ENCODE measurements at places on chromosomes 12 and 14.

DNA sequence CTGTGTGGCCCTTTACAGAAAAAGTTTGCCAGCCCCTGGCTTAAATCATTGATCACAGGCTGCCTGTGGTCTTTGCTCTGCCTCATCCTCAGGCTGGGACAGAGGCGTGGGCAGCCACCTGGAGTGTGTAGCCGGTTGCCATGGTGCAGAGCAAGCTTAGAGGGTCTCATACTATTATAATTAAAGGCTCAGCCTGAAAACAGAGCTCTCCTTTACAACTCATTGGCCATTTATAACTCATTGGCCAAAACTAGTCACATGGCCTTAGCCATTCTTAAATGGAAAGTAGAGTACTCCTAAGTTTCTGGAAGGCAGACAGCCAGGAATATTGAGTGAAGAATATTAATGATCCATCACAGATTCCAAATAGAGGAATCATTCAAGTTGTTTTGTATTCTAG, 3.0 kb downstream of the HSP90B1 start:
- DNase-seq: no peak

DNA sequence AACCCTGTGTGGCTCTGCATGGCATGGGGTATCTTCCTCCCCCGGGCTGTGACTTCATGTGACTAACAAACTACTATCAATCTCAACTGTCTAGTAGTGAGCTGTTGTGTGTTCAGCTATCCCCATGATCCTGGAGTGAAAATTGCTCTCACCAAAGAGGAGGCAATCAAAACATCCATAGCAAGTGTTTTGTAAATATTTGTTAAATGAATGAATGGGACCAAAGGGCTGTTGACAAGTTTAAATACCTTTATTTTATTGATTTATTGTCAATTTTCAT, 138.1 kb upstream of the CPM start:
- DNase-seq: no peak

- DNase-seq: no peak
Observed at GRCh38 chr12:80770958-80771357, 54.2 kb downstream of the MYF5 start.

DNA sequence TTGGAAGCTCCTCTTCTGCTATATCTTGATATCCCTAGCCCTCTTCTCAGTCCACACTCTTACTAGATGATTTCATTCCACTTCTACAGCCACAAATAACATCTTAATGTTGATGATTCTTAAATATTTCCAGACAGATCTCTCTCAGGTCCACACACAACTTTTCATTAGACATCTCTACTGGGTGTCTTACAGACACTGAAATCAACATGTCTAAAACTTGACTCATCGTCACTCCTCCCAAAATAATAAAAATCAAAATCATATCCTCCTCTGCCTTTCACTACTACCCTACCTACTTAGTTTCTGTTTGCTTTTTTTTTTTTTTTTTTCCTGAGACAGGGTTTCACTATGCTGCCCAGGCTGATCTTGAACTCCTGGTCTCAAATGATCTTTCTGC, 11.9 kb downstream of the PRDM4 start:
- DNase-seq: no peak

DNA sequence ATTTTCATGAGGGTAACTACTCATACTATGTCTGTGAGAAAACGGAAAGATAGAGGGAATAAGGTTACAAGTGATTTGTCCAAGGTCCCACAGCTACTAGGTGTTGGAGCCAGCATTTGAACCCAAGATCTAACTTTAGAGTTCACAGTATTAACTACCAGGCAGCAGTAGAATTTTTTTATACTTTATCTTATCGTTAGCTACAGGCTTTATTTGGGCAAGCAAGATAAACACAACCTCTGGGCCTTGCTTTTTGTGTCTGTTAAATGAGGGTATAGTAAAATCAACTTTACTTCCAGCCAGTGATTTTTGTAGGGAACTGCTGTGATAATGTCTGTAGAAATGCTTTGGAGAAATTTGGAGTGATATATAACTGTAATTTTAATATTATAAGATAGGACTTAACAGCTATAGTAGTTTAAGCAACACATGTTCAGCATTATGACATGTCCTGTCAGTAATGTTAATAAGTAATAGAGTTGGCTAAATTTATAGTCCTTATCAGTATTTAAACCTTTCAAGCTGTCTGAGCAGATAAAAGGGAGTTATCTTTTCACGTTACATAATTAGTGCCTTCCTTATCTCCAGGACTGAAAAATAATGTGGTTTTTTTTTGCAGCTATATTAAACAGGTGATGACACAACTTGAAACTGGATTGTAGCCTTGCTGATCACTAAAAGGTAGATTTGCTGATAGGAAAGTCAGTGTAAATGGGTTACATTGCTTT, 12.8 kb downstream of the LEMD3 start:
- DNase-seq: no peak

- no peak for DNase-seq
Observed at GRCh38 chr12:12527820-12528296, 34.8 kb downstream of the DUSP16 start.

DNA sequence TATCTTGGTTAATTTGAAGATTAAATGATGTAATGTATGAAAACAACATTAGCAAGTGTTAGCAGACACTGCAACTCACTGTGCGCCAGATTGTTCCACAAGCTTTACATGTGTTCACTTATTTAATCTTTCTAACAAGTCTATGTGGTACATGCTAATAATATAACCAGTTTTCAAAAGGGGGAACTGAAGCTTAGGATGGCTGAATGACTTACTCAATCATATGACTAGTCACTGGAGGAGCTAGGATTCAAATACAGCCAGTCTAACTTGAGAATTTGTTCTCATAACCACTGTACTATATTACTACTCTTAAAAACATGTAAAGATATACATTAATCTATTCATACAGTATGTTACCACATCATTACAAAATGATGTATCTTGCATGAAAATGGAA, 60.5 kb upstream of the LRIG3 start:
- no peak for DNase-seq

DNA sequence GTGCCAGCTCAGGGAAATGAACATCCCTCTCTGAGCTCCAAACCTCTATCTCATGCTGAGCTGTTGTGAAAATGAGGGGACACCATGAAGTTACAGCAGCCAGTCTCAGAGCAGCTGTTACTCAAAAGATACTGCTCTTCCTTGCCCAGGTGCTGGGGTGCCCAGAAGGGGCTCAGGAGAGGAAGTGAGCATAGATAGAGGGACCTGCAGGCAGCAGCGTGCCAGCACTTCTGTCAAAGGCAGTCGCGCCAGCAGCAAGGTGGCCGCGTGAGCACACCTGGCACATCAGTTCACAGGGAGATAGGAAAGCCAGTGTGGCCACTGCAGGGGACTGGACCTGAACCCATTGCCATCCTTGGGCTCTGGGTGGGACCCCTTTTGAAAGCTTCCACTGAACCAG, 27.8 kb downstream of the C14orf132 start:
- DNase-seq: no peak

DNA sequence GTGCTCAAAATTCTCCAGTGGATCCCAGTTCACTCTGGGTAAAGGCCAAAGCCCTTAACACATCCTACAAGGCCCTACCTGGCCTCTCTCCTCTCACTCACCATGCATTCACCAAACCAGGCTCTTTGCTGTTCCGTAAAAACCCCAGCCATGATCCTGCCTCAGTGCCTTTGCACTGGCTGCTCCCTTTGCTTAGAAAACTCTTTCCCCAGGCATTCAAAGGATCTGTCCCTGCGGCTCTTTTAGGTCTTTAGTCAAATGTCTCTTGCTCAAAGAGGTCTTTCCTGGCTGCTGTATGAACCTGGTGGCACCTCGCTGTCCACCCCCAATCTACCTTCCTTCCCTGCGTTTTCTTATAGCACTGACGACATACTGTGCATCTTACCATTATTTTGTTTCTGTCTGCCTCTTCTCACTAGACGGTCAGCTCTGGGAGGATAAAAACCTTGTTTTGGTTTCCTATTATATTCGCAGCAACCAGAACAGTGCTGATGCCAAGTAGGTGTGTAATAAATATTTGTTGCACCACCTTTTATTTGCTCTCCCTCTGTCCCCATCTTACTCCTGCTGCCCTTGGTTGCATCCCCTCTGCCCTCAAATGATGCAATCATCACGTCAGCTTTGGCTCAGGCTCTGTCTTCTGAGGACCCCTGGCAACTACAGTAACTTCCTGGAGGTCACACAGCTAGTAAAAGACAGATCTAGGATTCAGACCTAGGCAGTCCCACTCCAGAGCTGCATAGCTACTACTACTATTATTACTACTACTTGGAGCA, 23.8 kb upstream of the DICER1 start:
- DNase-seq: no peak

DNA sequence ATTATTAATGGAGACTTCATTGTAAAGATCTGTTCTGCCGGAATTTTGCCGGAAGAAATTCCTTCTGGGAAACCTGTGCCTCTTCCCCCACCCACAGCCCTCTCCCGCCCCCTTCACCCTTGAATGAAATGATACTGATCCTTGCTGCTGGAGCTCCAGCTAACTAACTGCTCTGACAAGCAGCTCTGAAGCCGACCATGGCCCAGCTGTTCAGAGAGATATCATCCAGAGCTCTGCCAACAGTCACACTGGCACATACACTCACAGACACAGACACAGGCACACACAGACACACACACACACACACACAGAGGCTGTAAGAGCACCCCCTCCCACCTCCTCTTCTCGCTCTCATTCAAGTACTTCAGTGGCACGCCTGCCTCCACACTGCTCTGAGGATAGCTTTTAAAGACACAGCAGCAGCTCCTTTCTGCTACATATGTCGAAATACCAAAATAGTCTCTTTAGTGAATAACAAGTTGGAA, 88.6 kb downstream of the R3HDM2 start:
- DNase-seq: no peak

DNA sequence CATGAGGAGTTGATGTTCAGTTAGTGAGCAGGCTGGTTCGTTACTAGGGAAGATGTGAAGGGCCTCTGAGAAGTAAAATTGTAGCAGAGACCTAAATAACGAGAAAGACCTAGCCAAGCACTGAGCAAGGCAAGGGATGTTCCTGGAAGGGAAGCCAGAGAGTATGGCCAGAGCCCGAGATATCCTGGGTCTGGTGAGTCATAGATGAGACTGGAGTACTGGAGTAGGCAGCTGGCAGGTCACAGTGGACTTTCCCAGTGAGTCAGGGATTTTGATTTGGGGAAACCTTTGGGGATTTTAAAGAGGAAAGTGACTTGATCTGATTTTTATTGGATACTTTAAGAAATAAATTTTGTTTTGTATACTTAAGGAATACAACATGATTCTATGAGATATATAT, 369.0 kb downstream of the DIO2 start:
- DNase-seq: no peak

DNA sequence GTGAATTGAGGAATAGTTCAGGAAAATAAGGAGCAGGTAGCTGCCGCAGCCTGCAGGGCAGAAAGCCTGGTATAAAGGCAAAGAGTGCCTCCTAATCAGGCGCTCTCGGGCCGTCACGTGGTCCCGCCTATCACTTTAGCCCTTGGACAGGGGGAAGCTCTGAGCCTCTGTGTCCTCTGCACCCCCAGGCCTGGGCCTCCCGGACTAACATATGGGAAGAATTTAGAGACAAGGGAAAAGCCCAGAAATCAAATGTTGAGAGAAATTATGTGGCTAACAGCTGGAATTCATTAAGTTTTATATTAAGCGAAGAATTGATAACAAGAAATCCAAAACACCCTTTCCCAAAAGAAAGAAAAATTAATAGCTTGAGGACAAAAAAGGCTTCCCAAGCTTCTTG, 417.7 kb downstream of the ATP23 start:
- DNase-seq: no peak

DNA sequence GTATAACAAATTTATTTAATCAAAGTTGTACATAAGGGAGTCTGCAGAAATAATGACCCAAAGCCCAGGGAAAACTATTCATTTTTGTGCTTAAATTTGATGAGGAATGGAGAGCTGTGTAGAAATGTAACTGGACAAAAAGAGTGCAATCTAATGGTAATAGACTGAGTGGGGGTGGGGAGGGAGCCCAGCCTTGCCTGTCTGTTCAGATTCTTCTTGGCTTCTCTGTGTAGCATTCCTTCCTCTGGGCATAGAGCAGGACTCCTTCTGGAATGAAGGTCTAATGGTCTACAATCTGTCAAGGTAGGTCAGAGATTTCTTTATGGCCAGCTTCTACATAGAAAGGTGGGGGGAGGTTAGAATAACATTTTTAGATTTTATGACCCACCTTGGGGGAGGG, 126.1 kb downstream of the SYT10 start:
- no peak for DNase-seq

- no peak for DNase-seq
Observed at GRCh38 chr12:46396826-46397225, 24.3 kb upstream of the SLC38A2 start.

DNA sequence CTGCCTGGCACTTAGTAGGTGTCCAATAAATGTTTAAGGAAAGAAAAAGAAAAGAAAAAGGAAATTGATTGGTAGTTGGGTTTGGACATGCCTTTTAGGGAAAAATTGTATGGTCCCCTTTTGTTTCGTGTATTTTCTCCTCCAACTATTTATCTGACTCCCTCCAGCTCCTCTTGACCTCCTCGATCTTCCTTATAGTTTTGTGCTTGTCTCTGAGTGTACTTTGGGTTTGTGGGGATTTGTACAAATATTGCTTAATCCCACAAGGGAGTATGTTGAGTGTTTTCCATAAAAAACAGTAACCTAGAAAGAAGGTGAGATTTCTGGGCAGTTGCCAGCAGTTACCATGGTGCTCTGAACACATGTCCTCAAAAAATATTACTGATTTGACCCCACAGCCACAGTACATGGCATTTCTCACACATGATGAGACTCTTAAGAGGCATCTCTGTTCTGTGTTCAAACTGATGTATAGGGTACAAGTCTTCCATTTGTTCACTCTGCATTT, 15.7 kb downstream of the PLEKHG7 start:
- no peak for DNase-seq

DNA sequence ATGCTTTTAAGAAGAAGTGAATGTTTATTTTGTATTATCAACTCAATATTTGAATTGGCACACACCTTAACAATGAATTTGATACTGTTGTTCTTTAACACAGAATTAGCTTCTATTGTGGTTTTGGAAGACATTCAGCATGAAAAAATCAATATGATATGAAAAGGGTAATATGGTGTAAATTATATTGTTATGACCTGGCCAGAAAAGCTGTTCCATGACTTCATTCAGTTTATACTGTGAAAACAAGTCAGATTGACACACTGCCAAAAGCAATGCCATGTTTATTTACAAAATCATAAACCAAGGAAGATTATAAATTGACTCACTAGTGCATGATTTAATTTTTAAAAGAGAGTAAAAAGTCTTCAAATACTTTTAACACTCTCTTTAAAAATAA, 851.4 kb upstream of the SEL1L start:
- no peak for DNase-seq

DNA sequence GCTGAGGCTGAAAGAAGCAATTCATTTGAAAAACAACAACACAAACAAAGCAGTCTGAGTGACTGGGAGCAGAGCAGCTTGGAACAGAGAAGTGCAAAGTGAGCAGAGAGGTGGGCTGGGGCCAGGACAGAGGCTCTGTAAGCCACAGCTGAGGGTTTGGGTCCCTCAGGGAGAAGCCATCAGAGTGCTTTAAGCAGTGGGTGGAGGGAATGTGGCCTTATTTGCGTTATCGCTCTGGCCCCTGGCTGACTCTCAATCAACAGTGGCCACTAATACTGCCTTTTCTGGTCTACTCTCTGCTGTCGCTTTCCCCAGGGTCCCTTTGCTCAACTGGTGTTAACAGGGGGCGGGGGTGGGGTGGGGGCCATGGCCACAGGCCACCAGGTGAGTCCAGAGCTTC, 44.2 kb downstream of the IRF2BPL start:
- no peak for DNase-seq

- no peak for DNase-seq
Observed at GRCh38 chr12:49413010-49413409, 45.7 kb downstream of the SPATS2 start.

GRCh38 chr14:64806202-64806861, 73.4 kb downstream of the SPTB start:
- no peak for DNase-seq

- no peak for DNase-seq
Observed at GRCh38 chr14:94098326-94098992, 12.1 kb upstream of the IFI27 start.

Data from activated naive CD4-positive, alpha-beta T cell (primary cell).